ENCODE measurements at places on chromosomes 2 and 18. TPM values are rescaled to one million over a fixed set of nuclear protein-coding genes. Genes with fewer than 3 reads are reported as not detected.
A peak's percentile ranks its signal among the peaks of the same experiment; 100 is the strongest.

Gene OTOS
- not detected for total RNA-seq

Gene MC2R
- not detected for total RNA-seq

Gene ATP6V1B1
- not detected for total RNA-seq

Gene SOX11
- not detected for total RNA-seq

Gene SLC11A1
- 1.6 TPM for total RNA-seq

Gene FAHD2B
- total RNA-seq = 35.0 TPM

Gene MEP1B
- total RNA-seq = not detected

Gene ARHGEF4
- total RNA-seq = not detected

Gene FASTKD2
- total RNA-seq = 27.4 TPM

DNA sequence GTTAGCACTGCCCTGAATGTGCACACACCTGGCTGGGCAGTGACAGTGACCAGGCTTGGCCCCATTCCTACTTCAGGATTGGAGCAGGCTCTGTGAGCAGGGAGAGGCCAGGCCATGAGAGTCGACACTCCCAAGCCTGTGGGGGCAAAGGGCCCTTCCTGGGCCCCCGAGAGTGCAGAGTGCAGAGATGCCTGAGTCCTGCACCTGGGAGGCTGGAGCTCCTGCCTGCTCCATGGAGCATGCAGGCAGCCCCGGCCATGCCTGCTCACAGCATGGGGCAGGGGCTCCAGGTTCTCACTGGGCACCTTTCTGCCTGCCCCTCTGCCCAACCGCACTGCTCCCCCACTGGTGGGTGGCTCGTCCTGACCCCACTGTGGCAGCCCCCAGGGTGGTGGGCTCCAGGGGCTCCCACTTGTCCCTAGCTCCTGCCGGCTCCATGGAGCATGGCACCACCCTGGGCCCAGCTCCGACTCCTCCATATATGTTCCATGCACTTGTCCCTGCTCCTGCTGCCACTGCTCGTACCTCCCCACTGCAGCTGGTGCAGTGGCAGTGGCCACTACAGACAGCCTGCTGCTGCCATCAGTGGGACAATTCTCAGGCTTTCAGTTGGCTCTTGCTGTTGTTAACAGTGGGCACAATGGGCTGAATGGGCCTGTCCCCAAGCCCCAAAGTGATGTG lies 282.0 kb downstream of the RPRM start:
- H3K4me3 ChIP-seq = no peak overlapping the region
- H3K4me1 ChIP-seq = no peaks in the 10 kb centered on the region
- no peak for DNase-seq

DNA sequence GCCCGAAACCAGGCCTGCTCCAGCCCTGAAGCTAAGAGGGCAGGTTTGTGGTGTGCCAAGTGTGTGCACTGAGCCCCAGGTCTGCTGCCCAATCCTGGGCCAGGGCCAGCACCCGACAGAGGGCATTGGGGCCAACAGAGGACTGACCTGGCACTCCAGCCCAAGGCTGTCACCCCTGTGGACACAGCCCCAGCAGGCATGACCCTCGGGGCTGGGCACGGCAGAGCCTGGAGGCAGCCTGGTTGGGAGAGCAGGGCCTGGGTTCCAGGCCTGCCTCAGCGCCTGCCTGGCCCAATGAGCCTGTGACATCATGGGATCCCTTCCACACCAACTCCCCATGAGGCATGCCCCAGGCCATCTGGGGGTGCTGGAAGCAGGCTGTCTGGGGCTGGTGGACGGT lies 10.8 kb upstream of the SNED1 start:
- H3K36me3 ChIP-seq = no peaks in the 10 kb centered on the region
- no peak overlapping the region for H3K27ac ChIP-seq
- H3K4me3 ChIP-seq = no peak overlapping the region
- H3K4me1 ChIP-seq = peaks cover 9% of the 10 kb centered on the region

DNA sequence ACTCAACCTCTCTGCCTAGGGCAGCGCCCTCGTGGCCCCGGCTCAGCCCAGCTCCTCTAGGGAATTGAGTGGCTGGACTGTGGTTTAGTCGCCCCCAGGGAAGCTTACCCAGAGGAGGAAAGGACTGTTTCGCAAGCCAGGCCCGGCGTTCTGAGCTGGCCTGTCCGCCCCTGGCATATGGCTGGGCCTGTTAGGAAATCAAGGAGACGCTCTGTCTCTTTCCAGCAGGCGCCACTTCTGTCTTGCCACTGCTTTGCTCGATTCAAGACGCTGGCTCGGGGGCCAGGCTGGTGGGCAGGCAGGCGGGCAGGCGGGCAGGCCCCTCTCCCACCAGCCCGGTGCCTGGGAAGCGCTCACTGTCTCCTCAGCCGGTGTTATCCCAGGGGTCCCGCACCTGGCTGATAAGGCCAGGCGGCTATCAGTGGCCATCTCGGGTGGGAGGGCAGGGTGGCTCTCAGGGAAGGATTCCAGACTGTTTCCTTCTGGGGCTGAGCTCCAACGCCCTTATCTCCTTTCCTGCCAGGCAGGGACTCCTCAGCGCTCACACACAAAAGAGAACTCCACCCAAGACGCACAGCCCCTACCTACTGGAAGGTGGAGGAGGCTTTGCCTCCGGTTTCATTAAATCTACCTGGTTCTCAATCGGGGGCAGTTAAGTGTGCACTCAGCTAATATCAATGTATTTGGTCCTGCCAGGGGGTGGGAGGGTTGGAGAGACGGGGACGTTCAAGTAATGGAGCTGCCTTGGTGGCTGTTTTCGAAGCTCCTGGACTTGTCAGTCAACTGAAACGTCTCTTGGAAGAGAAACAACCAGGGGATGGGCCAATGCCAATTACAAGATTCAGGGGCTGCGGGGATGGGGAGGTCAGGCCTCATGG lies 109.1 kb downstream of the SMAD7 start:
- H3K4me1 ChIP-seq = peaks cover 30% of the 10 kb centered on the region
- H3K27ac ChIP-seq = no peak overlapping the region
- H3K27me3 ChIP-seq = no peaks in the 10 kb centered on the region
- DNase-seq = peak; percentile 46
- H3K36me3 ChIP-seq = no peaks in the 10 kb centered on the region

- no peak overlapping the region for H3K27ac ChIP-seq
- no peak for DNase-seq
- no peaks in the 10 kb centered on the region for H3K27me3 ChIP-seq
- no peak overlapping the region for H3K4me3 ChIP-seq
- no peaks in the 10 kb centered on the region for H3K4me1 ChIP-seq
These were observed 181.8 kb downstream of the EIPR1 start for GRCh38 chr2:3195641-3196476.

GRCh38 chr2:164747140-164747539 lies 94.5 kb downstream of the COBLL1 start:
- DNase-seq = no peak
- no peak overlapping the region for H3K27ac ChIP-seq
- no peaks in the 10 kb centered on the region for H3K4me1 ChIP-seq
- no peaks in the 10 kb centered on the region for H3K36me3 ChIP-seq

DNA sequence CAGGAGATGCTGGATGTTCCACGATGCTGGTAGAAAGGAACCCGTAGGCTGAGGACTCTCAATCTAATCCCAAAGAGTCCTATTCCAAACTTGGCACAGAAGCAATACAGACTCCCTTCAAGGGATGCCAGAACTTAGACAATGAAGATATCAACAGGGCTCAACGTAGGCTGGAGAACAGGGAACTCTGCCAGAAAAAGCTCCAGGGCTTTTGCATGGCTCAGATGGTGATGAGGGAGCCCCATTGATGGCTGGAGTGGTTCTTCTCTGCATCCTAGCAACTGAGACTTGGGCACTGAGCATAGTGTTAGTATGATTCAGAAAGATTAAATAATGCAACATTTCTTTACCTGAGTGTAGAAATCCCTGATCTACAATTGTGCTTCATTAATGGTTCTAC lies 117.2 kb upstream of the NCK2 start:
- H3K4me1 ChIP-seq = no peaks in the 10 kb centered on the region
- no peak for DNase-seq
- no peak overlapping the region for H3K27ac ChIP-seq
- no peaks in the 10 kb centered on the region for H3K27me3 ChIP-seq
- no peaks in the 10 kb centered on the region for H3K36me3 ChIP-seq
- no peak overlapping the region for H3K4me3 ChIP-seq

DNA sequence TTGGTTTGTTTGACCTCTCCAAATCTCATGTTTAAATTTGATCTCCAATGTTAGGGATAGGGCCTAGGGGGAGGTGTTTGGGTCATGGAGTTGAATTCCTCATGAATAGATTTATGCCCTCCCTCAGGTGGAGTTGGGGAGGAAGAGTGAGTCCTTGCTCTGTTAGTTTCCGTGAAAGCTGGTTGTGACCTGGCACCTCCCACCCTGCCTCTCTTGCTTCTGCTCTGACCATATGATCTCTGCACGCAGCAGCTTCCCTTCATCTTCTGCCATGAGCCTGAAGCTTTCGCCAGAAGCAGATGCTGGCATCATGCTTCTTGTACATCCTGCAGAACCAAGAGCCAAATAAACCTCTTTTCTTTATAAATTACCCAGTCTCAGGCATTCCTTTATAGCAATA lies 231.6 kb upstream of the ERBB4 start:
- H3K27ac ChIP-seq = no peak overlapping the region
- DNase-seq = no peak
- no peaks in the 10 kb centered on the region for H3K36me3 ChIP-seq
- no peaks in the 10 kb centered on the region for H3K4me1 ChIP-seq

DNA sequence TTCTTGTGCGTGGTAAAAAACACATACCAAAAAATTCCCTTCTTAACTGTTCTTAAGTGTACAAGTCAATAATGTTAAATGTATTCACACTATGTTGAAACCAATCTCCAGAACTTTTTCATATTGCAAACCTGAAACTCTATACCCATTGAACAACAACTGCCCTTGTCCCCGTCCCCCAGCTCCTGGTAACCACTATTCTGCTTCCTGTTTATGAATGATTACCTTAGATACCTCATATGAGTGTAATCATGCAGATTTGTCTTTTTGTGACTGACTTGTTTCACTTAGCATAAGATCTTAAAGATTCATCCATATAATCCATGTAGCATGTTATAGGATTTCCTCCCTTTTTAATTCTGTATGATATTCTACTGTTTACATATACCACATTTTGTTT lies 59.9 kb downstream of the NAT8 start:
- H3K27ac ChIP-seq = no peak overlapping the region
- H3K4me3 ChIP-seq = no peak overlapping the region
- no peaks in the 10 kb centered on the region for H3K36me3 ChIP-seq
- no peaks in the 10 kb centered on the region for H3K4me1 ChIP-seq

DNA sequence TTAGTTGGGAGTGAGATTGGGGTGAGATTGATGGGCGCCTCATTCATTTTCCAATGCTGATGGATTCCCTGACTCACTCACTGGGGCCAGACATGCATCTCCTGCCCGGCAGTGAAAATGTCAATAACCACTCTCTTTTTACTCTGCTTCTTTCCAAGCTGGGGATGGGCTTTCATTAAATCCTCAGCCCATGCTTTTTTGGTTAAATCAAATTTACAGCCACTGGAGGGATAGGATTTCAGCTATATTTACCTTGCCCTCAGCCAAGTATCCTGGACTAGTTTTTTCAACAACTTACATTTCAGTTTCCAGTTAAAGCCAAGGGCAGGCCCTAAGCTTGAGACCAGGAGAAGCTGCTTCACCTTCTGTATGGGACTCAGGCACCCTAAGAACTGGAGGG lies 162.8 kb downstream of the TSN start:
- no peak for DNase-seq
- peaks cover 2% of the 10 kb centered on the region for H3K27me3 ChIP-seq
- H3K27ac ChIP-seq = no peak overlapping the region
- no peak overlapping the region for H3K4me3 ChIP-seq

GRCh38 chr18:23237524-23238151 lies 102.4 kb downstream of the CABLES1 start:
- no peaks in the 10 kb centered on the region for H3K4me1 ChIP-seq
- no peak overlapping the region for H3K4me3 ChIP-seq
- no peak overlapping the region for H3K27ac ChIP-seq
- DNase-seq = peak; percentile 33

GRCh38 chr18:70337139-70337972 lies 48.5 kb downstream of the SOCS6 start:
- no peaks in the 10 kb centered on the region for H3K4me1 ChIP-seq
- no peaks in the 10 kb centered on the region for H3K36me3 ChIP-seq
- peak; percentile 28 for DNase-seq
- no peaks in the 10 kb centered on the region for H3K27me3 ChIP-seq
- no peak overlapping the region for H3K4me3 ChIP-seq

- peaks cover 28% of the 10 kb centered on the region for H3K27me3 ChIP-seq
- no peak overlapping the region for H3K27ac ChIP-seq
- DNase-seq = peak; percentile 33
These were observed 15.3 kb upstream of the CIDEA start for GRCh38 chr18:12238826-12239225.

GRCh38 chr2:144730711-144731110 lies 210.8 kb upstream of the ZEB2 start:
- no peak for DNase-seq
- H3K36me3 ChIP-seq = no peaks in the 10 kb centered on the region
- H3K27ac ChIP-seq = no peak overlapping the region
- H3K4me1 ChIP-seq = no peaks in the 10 kb centered on the region
- H3K4me3 ChIP-seq = no peak overlapping the region

DNA sequence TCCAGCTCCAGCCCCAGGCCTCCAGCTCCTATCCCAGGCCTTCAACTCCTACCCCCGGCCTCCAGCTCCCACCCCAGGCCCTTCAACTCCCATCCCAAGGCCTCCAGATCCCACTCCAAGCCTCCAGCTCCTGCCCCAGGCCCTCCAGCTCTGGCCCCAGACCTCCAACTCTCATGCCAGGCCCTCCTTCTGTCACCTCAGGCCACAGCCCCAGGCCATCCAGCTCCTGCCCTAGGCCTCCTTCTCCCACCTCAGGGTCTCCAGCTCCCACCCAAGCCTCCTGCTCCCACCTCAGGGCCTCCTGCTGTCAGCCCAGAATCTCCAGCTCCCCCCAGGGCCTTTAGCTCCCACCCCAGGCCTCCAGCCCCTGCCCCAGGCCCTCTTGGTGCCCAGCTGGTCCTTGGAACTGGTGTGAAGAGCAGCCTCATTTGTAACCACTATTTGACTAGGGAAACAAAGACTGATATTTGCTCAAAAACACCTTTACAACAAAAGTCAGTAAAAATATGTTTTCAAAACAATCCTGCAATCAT lies 67.8 kb upstream of the SALL3 start:
- H3K4me1 ChIP-seq = no peaks in the 10 kb centered on the region
- H3K27ac ChIP-seq = no peak overlapping the region
- DNase-seq = no peak
- no peak overlapping the region for H3K4me3 ChIP-seq

- no peaks in the 10 kb centered on the region for H3K36me3 ChIP-seq
- H3K27me3 ChIP-seq = no peaks in the 10 kb centered on the region
- no peak for DNase-seq
- H3K4me1 ChIP-seq = peaks cover 2% of the 10 kb centered on the region
- H3K4me3 ChIP-seq = no peak overlapping the region
- H3K27ac ChIP-seq = no peak overlapping the region
These were observed 9.0 kb downstream of the OBSL1 start for GRCh38 chr2:219562049-219563020.

GRCh38 chr2:176692533-176692932 lies 423.3 kb downstream of the MTX2 start:
- H3K4me3 ChIP-seq = no peak overlapping the region
- DNase-seq = no peak
- no peak overlapping the region for H3K27ac ChIP-seq
